ENCODE measurements at places on chromosomes 2 and 18.

DNA sequence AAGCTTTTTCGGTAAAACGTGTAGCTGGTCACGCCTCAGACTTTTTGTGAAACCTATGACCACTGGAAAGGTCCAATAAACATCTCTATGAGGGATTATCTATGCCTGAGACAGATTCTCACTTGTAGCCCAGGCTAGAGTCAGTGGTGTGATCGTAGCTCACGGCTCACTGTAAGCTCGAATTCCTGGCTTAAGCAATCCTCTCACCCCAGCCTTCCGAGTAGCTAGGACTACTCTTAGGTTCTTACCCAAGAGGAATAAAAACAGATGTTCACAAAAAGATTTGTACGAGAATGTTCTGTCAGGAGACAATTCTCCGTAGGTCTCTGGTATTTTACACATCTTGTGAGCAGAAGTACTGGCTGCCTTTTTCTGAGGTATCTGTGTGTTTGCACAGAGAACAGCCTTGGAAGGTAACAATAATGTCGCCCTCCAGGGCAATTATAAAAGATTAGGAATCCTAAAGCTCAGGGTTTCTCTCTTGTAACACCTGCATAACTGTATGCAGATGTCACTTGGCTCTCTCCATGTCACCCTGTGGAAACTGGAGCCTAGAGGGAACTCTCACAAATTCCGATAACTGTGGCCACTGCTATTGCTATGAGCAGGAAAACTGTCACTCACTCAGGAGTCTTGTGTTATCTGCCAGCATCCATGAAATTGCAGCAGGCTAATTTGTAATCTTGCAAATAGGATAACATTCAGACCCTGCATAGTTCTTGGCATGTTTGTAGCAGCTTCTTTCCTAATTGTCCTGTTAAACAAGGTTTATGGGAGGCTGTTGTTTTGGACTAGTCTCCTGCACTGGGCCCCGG lies 25.5 kb upstream of the RALBP1 start:
- no peak for DNase-seq

- DNase-seq, result no peak
These were observed 921 bp downstream of the VAPA start for GRCh38 chr18:9914584-9915290.

- DNase-seq, result no peak
These were observed 160.7 kb downstream of the LDLRAD4 start for GRCh38 chr18:13379062-13379865.

DNA sequence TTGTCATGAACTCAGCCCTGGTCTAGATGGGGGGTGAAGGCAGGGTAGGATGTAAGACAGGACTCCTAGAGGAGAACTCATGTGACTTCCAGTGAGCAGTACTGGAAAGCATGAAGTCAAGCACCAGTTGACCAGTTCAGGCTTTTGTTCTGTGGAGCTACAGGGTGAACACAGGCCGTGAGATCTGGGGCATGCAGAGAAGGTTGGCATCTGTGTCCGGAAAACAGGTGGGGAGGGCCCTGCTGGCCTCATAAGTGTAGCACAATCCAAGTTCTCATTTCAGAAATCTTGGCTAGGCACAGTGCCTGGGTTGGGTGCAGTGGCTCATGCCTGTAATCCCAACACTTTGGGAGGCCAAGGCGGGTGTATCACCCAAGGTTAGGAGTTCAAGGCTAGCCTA lies 50.9 kb upstream of the SPATS2L start:
- DNase-seq, result no peak

- no peak for DNase-seq
These were observed 14.6 kb upstream of the KIDINS220 start for GRCh38 chr2:8851811-8852560.

DNA sequence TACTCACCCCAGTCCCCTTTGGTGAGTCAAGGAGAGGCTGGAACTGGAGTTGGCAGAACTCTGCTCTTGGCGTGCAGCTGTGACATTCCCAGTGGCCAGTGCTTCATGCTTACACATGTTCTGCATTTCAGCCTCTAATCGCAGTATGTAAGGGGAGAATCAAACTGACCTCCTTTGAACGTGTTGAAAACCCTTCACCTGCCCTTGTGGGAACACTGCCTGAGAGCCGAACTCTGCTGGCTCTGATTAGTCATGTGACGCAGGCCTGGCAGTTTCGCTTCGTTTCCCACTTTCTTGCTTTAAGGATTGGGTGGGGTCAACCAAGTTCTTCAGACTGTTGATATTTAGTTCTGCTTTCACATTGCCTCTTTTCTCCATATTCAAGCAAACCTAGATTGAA lies 173.8 kb upstream of the BCL2L11 start:
- DNase-seq, result no peak

GRCh38 chr2:68466361-68466777 lies 725 bp downstream of the FBXO48 start:
- no peak for DNase-seq

Data from fibroblast of skin of left quadriceps (primary cell).